ENCODE measurements at places on chromosomes 3 and 15. TPM values are rescaled to one million over a fixed set of nuclear protein-coding genes. Genes with fewer than 3 reads are reported as not detected.

Gene RNU6-1
- not detected for total RNA-seq

Gene ZNF710
- total RNA-seq: 64.4 TPM

Gene FAM81A
- 4.2 TPM for total RNA-seq

Gene KBTBD13
- total RNA-seq: not detected

Gene TLR9
- not detected for total RNA-seq

Measured in neural crest cell (in vitro differentiated cells).